ENCODE measurements at places on chromosomes 2 and 18.

- DNase-seq = no peak
Observed at GRCh38 chr2:121650315-121650930, 1.2 kb upstream of the CLASP1 start.

- DNase-seq = no peak
Observed at GRCh38 chr2:69389271-69389670, 2.2 kb upstream of the GFPT1 start.

GRCh38 chr2:124609667-124610066 lies 584.6 kb downstream of the CNTNAP5 start:
- DNase-seq = no peak

DNA sequence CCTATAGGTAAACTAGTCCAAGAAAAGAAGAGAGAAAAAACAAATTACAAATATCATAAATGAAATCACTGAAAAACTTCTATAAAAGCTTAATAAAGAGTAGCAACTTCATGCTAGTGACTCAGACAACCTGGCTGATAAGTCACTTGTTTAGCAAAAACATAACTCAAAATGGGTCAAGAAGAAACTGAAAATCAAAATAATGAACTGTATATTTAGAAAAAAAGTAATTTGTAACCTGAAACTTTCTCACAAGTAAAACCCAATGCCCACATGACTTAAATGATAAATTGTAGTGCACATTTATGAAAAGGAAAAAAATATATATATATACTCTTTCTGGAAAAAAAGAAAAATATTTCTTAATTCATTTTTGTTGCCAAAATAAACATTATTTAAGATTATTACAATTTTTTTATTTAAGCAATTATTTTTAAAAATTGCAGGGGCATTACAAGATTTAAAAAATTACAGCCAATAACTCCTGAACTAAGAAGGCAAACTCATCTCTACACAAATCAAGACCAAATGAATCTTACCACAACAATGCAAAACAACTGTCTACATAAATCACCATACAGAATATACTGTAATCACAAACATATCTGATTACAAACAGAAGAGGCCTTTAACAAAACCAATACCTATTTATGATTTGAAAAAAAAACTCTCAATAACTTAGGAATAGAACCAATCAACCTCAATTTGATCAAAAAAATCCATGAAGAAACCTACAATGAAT lies 406.3 kb downstream of the CDH7 start:
- DNase-seq = no peak

DNA sequence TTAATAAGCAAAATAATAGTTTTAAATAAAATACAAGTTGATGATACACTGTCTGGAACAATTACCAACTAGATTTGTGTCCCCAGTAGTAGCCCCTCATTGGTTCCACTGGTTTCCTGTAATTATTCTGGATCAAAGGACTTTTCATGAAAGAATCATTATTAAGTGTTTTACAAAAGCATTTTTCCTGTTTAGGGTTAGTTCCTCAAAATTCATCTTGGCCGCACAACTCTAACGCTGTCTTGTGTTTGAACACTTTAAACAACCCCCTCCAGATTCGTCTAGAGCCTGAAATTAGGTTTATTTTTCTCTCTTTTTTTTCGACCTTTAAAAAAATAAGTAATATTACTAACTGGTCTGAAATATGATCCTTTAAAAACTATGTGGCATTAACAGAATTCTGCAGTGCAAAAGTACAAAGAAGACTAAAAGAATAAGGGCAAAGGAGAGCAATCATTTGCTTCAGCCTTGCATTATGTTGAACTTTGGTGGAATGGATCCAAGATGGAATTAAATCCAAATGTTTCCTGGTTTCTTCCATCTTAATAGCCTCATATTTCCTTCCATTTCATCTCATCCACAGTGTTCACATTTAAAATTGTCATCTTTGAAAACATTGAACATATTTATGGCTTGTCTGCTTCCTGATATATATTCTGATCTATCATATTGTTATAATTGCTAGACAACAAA lies 678.4 kb downstream of the IRS1 start:
- no peak for DNase-seq

GRCh38 chr18:29087616-29088246 lies 910.8 kb upstream of the CDH2 start:
- no peak for DNase-seq

DNA sequence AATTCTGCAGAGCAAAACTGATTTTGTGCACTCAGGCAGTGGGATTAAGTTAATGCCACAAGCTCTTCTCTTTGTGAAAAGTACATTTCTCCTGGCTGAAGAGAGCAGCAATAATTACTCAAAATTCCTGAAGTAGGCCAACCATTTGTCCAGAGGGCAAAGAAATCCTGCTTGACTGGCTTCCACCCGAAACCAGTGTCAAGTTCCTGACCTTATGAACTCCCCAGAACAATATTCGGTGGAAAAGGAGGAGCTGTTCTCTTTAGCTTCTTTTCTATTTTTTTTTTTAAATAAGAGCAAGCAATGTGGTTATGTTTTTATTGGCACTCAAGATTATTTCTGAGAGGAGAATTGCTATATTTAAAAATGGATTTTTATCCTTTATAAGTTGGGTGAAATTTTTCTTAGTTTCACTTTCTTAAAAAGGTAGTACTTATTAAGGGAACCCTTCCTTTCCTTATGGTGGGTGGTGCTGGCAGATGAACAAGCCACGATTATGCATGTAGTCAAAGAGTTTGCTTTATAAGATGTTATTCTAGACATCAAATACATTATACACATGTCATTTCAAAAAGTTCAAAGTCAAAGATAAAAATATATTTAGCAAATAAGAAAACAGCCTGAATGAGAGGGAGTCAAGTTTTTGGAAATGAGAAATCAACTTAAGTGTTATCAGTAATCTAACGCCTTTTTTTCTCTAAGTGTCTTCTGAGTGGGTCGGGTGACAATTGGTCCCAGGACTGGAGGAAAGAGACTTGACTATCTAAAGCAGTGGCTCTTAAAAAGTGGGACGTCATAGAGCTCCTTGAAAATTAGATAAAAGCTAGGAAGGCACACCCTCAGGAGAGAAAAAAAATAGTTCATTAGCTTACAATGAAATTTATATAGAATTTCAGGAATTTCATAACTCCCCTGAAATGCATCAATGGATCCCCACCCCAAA lies 194.5 kb downstream of the IKZF2 start:
- DNase-seq = no peak

DNA sequence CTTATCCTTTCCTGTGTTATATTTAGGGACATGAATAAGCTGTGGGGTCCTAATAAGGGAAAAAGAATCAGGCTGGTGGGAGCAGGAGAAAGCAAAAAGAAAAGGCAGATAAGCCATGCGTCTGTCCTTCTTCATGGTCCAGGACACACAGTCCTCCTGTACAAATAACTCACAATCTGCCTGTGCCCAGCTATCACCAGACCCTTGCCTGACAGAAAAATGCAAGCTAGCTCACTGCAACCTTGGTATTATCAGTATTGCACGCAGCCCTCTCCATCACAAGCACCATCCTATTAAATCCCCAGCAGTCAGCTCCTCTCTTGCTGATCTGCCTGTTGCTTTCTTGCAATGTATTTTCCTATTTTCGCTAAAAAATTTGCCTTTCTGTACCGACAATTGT lies 78.0 kb downstream of the NEURL3 start:
- DNase-seq = no peak

DNA sequence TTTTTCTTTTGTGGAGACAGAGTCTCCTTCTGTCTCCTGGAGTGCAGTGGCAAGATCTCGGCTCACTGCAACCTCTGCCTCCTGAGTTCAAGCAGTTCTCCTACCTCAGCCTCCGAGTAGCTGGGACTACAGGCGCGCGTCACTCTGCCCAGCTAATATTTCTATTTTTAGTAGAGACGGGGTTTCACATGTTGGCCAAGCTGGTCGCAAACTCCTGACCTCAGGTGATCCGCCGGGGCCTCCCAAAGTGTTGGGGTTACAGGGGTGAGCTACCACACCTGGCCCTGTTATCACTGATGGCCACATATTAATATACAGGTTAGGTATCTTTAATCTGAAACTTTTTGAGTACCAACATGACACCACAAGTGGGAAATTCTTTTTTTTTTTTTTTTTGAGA lies 3.4 kb downstream of the MRPL35 start:
- no peak for DNase-seq

DNA sequence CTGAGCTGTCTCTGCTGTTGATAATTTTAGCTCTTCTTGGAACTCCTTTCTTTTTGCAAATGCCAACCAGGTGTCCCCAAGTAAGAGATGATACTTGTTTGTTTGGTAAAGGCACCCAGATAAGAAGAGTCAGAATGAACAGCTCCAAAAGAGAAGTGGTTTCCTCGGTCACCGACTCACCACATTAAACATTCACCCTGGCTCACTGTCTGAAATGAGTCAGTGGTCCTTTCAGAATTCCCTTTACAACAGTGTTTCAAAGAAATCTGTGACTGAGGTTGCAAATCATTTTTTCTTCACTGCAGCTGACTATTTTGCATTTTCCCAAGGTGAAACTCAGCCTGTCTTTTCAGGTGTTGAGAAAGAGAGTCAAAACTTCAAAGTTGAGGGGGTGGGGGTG lies 16.2 kb upstream of the CXCR4 start:
- no peak for DNase-seq

DNA sequence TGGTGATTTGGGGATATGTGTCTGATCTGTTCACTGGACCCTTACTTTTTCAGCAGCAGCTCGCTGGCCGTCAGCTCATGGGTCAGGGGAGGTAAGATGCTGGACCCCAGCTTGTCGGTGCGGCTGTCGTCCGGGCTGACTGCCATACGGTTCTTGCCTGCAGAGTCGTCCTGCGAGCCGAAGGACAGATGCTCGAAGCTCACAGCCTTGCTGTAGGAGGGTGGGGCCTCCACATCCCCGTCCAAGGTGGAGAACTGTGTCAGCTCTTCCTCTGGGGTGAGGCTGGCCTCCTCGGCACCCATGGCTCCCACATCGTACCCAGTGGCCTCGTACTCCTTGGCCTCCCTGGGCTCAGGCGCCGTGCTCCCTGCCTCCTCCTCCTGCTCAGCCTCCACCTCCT lies 179.5 kb downstream of the NAPG start:
- DNase-seq = no peak

- no peak for DNase-seq
Observed at GRCh38 chr2:216281876-216282275, 90.4 kb downstream of the MARCHF4 start.

- DNase-seq = no peak
Observed at GRCh38 chr2:197803033-197803444, 1.4 kb upstream of the PLCL1 start.

DNA sequence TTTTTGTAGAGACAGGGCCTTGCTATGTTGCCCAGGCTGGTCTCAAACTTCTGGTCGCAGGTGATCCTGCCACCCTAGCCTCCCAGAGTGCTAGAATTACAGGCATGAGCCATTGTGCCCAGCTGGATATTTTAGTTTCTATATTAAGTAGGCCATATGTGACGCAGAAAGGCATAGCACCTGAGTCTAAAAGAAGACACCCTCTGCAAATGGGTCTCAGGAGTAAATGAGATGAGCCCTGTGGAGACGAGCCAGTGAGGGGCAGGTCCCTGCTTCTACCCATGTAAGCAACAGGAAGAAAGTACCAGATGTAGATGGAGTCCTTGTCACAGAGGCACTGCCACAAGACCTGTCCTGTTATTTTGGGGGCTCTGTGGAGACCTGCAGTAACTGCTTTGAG lies 322.4 kb downstream of the PTPRM start:
- no peak for DNase-seq

DNA sequence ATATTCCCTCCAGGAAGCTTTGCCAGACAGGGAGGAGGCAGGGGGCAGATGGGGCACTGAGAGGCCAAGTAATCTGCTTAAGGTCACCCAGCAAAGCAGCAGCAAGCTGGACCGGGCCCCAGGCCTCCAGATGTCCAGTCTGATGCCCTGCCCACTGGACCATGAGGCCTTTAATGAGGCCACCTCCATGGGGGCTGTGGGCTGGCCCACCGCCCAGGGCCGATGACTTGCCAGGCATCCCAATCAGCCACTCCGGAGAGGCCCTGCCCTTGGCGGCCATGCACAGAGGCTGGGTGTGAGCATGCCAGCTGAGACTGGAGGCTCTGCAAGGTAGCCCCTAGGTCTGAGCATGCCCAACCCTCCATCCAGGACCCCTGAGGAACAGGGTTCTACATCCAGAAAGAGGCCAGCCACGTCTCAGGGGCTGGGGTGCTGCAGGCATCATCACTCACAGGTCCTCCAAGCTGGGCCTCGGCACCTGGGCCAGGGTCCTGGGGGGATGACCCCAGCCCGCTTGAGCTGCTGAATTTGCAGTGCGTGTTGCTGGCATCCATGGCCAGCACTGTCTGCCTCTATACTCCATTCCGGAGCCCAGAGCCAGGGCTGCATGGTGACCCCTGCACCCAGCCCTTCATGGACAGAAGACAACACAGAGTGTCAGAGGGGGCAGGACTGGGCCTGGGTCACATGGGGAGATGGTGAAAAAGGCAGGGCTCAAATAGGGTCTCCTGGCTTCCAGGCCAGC lies 164.2 kb downstream of the INHBB start:
- no peak for DNase-seq

DNA sequence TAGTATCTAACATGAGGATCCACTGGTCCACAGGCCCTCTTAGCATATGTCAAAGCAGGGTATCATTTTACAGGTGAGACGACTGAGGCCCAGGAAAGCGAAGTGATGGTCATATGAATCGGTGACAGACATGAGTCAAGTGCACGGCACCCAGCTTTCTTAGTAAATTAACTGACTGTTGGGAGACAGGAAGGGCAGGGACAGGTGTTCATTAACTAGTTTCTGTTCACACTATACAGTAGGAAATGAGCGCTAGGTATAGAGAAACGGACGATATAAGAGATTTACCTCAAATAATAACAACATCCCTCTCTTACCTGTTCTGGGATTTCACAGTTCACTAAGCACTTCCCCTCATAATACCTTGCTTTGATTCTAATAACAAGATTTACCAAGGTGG lies 1.7 kb upstream of the SMARCAL1 start:
- no peak for DNase-seq

GRCh38 chr2:9169349-9170107 lies 37.1 kb upstream of the ASAP2 start:
- no peak for DNase-seq
